ENCODE measurements at places on chromosomes 2 and 18.

GRCh38 chr18:60147323-60147722, 225.3 kb downstream of the MC4R start:
- no peak for DNase-seq

GRCh38 chr2:118815314-118815713, 32.1 kb downstream of the EN1 start:
- DNase-seq = no peak

DNA sequence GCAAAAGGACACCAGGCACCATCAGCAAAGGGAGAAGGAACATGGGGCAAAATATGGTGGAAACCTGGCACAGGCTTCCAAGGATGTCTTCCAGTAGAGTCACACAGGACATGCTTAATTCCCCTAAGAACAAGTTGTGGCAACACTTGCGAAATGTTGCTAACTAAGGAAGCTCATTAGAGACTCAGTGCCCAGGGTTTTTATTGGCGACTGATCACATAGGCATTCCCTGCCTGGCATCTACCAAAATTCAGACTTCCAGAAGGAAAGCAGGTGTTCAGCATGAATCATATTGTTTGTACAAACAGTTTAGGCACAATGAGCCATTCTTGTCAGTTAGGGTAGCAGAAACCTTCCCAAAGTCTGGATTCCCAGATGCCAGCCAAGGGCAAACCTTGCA, 25.7 kb downstream of the SLC4A1AP start:
- no peak for DNase-seq

- no peak for DNase-seq
These were observed 44.0 kb downstream of the GNAL start for GRCh38 chr18:11733031-11733430.

- no peak for DNase-seq
These were observed 108.6 kb upstream of the TEKT4 start for GRCh38 chr2:94762600-94762999.

DNA sequence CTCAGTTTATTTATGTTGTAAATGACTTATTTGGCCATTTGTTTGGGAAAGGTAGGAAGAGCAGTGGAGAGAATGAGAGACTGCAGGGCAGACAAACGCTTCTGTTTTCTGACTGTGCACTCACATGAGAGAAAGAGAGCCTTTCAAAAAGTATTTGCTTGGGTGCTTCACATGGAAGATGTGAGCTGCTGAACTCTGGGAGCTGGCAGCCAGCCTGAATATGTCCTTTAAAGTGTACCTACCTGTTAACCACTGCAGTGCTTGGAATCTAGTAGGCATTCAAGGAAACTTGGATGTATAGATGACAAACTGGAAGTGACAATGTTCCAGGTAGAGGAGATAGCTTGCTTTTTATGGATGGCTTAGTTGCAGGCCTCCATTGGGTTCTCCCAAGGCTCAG, 68.8 kb downstream of the PTPRM start:
- no peak for DNase-seq

GRCh38 chr2:8310557-8311455, 371.1 kb upstream of the ID2 start:
- peak; percentile 13 for DNase-seq

All from GF-D8 (cell line).